Osteoblast (primary cell): ENCODE measurements at places on chromosomes 1 and 21. TPM values are rescaled to one million over a fixed set of nuclear protein-coding genes. Genes with fewer than 3 reads are reported as not detected.

Gene PTAFR
- total RNA-seq = under 0.01 TPM in 2 replicates

Gene TAF1A
- total RNA-seq = 8.5 and 9.4 TPM in 2 replicates

Gene S1PR1
- total RNA-seq = 25.7 and 27.1 TPM in 2 replicates

Gene TFAP2E
- total RNA-seq = under 0.01 and 0.29 TPM in 2 replicates

Gene PLA2G4A
- 10.0 and 12.3 TPM in 2 replicates for total RNA-seq

Gene PLEKHN1
- total RNA-seq = 0.36 and 0.88 TPM in 2 replicates

Gene PTPRC
- total RNA-seq = under 0.01 and 1.1 TPM in 2 replicates

- peak; percentile 97 for DNase-seq
- no peaks in the 10 kb centered on the region for H3K36me3 ChIP-seq
- H3K27me3 ChIP-seq = no peaks in the 10 kb centered on the region
- H3K4me3 ChIP-seq = no peak overlapping the region
These were observed 1.3 kb downstream of the SH2D2A start for GRCh38 chr1:156815307-156815826.

- peaks cover 12% of the 10 kb centered on the region for H3K4me1 ChIP-seq
- no peak overlapping the region for H3K4me3 ChIP-seq
- no peaks in the 10 kb centered on the region for H3K36me3 ChIP-seq
- peak overlapping the region; percentile 91 for H3K27ac ChIP-seq
These were observed 21.9 kb downstream of the RGS2 start for GRCh38 chr1:192830595-192831246.

DNA sequence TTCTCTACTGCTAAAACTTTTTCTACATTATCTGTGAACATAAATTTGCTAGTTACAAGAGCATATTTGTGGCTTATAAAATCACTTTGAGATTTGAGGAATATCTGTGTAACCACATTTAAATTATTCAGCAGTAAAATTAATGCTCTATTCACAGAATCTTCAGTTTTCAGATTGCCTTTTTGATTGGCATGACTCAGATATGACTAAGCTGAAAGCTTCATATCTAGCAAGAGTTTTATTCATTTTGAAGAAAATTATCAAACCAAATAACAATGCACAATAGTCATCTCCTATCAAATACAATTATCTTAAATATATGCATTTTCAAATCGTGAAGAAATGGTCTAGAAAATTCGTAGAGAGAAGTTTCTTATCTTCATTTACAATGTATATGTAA, 1498.2 kb upstream of the B3GALT2 start:
- H3K27me3 ChIP-seq = no peaks in the 10 kb centered on the region
- H3K27ac ChIP-seq = no peak overlapping the region
- DNase-seq = no peak
- H3K4me1 ChIP-seq = no peaks in the 10 kb centered on the region
- no peak overlapping the region for H3K4me3 ChIP-seq

DNA sequence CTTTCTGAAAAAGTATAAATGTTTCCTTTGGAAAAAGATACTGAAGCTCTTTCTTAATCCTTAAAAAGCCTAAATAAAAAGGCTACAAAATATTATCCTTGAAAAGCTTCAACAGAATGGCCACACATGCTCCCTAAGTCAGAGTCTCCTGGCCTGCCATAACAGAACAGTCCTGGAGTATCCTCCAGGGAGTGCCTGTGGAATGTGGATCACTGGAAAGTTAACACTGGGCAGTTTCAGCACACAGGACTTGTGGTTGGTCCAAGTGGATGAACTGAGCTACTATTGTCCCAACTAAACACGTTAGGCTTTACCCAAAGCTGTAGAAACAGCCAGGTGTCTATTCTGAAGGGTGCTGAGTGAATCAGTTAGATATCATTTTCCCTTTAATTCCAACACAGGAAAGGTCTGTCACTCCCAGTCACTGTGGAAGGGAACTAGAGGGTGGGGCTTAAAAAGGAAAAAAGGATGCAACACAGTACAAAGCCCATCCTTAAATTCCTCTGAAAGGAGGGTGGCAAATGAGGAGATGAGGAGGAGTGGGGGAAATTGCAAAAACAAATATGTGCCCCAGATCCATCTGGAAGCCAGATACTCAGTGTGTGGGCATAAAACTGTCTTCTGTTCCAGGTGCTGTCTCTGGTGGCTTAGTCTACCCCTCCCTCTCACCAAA, 196.3 kb upstream of the SPAG17 start:
- H3K4me1 ChIP-seq = no peaks in the 10 kb centered on the region
- no peaks in the 10 kb centered on the region for H3K36me3 ChIP-seq
- H3K27ac ChIP-seq = no peak overlapping the region
- peak; percentile 36 for DNase-seq
- no peak overlapping the region for H3K4me3 ChIP-seq

DNA sequence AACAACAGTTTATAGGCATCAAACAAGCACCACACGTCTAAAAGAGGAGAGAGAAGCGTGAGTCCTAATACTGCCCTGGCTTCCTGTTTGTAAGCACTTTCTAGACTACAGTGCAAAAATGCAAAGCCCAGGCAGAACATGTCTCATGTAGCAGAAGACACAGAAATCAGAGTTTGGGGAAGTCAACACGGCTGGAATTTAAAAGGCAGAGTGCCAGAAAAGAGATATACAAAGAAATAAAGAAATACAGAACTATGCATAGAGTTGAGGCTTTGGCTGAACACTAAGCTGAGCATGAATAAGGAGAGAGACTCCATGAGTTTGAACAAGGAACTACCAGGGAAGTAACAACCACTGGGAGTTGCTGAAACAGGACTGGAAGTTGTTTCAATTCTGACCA, 566.6 kb upstream of the NR5A2 start:
- no peaks in the 10 kb centered on the region for H3K27me3 ChIP-seq
- DNase-seq = no peak
- no peaks in the 10 kb centered on the region for H3K4me1 ChIP-seq
- H3K27ac ChIP-seq = no peak overlapping the region

DNA sequence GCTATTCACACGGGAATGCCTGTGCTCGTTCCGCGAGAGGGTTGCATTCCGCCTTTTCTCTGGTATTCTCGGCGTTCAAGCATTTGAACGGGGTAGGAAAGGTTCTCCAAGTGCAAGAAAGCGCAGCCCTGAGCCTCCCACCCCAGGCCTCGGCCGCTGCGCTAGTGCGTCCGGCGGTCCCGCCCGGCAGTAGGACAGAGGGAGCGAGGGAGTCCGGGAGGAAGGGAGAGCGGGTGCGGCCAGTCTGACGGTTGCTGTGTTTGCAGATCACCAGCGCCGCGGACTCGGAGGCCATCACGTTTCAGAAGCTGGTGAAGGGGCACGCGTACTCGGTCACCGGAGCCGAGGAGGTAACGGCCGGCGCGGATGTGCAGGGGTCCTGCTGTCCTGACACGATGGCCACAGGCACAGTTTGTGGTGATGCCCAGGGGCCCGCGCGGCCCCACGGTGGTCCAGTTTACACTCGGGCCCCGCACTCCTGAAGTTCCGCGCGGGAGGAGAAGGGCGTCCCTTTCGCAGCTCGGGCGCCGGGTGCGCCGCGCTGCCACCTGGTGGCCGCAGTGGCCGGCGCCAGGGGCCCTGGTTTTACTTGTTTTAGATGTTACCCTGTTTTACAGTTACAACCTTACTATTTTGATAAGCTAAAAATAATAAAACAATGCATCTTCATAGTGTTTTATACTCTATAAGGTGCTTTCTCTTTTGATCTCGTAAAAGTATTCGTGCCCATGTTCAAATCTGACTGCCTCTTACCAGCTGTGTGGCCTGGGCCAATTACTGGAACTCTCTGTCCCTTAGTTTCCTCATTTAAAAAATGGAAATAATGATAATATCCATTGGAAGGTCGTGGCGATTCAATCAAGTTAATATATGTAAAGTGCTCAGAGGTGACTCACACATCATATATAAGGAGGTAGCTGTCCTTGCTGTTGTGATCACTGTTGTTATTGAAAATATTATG, 36.7 kb downstream of the CAPN2 start:
- DNase-seq = peak; percentile 94
- no peaks in the 10 kb centered on the region for H3K27me3 ChIP-seq
- peaks cover 81% of the 10 kb centered on the region for H3K36me3 ChIP-seq
- peak overlapping the region; percentile 52 for H3K4me3 ChIP-seq
- peak overlapping the region; percentile 47 for H3K27ac ChIP-seq
- H3K4me1 ChIP-seq = peaks cover 27% of the 10 kb centered on the region

GRCh38 chr1:184824691-184825323, 70.1 kb upstream of the EDEM3 start:
- H3K27ac ChIP-seq = no peak overlapping the region
- H3K27me3 ChIP-seq = no peaks in the 10 kb centered on the region
- H3K4me1 ChIP-seq = peaks cover 16% of the 10 kb centered on the region
- H3K4me3 ChIP-seq = no peak overlapping the region

- peaks cover under 1% of the 10 kb centered on the region for H3K27me3 ChIP-seq
- H3K27ac ChIP-seq = no peak overlapping the region
- H3K36me3 ChIP-seq = no peaks in the 10 kb centered on the region
- DNase-seq = peak; percentile 99
These were observed 61.6 kb downstream of the SLX9 start for GRCh38 chr21:45001134-45002095.

DNA sequence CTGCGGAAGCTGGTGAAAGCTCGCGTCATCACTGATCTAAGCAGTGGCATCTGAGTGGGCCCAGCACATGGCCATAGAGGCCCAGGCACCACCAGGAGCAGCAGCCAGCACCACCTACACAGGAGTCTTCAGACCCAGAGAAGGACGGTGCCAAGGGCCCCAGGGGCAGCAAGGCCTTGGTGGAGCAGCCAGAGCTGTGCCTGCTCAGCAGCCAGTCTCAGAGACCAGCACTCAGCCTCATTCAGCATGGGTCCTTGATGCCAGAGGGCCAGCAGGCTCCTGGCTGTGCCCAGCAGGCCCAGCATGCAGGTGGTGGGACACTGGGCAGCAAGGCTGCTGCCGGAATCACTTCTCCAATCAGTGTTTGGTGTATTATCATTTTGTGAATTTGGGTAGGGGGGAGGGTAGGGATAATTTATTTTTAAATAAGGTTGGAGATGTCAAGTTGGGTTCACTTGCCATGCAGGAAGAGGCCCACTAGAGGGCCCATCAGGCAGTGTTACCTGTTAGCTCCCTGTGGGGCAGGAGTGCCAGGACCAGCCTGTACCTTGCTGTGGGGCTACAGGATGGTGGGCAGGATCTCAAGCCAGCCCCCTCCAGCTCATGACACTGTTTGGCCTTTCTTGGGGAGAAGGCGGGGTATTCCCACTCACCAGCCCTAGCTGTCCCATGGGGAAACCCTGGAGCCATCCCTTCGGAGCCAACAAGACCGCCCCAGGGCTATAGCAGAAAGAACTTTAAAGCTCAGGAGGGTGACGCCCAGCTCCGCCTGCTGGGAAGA, 3.2 kb upstream of the ARTN start:
- peak overlapping the region; percentile 37 for H3K27ac ChIP-seq
- peaks cover 18% of the 10 kb centered on the region for H3K36me3 ChIP-seq
- H3K27me3 ChIP-seq = no peaks in the 10 kb centered on the region
- peak; percentile 76 for DNase-seq
- peaks cover 20% of the 10 kb centered on the region for H3K4me1 ChIP-seq

DNA sequence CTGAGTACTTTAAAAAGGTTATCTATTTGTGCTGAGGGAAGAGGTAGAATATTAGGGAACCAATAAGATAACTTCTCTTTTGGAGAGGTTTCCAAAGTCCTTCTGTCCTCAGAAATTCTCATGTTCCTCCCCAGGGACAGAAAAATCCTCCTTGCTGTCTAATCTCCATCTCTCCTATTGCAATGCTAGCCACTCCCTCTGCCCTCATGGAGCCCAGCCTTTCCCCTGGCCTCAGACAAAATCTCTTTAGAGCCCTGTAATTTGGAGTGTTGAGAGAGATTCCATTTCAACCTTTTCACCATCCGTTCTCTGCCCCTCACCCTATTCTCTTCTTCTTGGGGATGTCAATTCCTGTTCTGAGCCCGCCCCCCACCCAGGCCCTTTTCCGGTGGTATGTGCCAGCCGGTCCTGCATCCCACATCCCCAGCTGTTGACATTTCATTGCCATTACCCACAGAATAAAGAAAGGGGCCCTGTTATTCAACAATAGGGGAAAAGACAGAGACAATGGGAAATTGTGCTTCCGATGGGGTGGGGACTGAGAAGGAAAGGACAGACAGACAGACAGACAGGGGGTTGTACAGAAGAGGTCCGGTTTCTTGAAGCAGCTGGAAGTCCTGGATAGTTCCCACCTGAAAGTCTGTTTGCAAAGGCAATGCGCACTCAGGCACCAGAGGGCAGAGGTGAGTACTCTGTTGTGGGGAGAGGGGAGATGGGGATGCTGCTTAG, at the start of gene HAPLN2:
TSS of gene HAPLN2 (plus strand) at position 563 of the 729 bp plus-strand sequence. CDS start 4,076 bp downstream, outside the sequence.
- H3K4me3 ChIP-seq = no peak within 1 kb of the TSS
- no peak for DNase-seq
- peaks cover 8% of the 10 kb centered on the region for H3K4me1 ChIP-seq
- no peak within 1 kb of the TSS for H3K27ac ChIP-seq
- no peaks in the 10 kb centered on the region for H3K36me3 ChIP-seq
- H3K27me3 ChIP-seq = peaks cover 49% of the 10 kb centered on the region

DNA sequence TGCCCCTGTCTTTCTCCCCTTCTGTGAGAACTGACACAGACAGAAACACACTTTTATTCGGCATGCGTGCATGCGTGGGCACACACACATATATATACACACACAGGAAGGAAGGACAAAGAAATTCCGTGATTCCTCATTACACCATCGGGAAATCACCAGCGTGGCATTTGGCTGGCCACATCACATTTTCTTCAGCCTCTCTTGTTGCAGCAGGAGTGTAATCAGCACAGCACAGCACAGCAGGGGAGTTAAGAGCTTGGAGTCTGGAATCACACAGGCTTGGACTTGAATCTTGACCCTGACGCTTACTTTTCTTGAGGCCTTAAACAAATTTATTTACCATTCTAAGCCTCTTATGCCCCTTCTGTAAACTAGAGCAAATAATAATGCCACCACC, 45.3 kb upstream of the EPHA8 start:
- no peak for DNase-seq
- H3K4me3 ChIP-seq = no peak overlapping the region
- no peak overlapping the region for H3K27ac ChIP-seq

- no peak overlapping the region for H3K4me3 ChIP-seq
- H3K36me3 ChIP-seq = no peaks in the 10 kb centered on the region
- no peaks in the 10 kb centered on the region for H3K27me3 ChIP-seq
These were observed 239.3 kb downstream of the SIPA1L2 start for GRCh38 chr1:232390590-232390989.

DNA sequence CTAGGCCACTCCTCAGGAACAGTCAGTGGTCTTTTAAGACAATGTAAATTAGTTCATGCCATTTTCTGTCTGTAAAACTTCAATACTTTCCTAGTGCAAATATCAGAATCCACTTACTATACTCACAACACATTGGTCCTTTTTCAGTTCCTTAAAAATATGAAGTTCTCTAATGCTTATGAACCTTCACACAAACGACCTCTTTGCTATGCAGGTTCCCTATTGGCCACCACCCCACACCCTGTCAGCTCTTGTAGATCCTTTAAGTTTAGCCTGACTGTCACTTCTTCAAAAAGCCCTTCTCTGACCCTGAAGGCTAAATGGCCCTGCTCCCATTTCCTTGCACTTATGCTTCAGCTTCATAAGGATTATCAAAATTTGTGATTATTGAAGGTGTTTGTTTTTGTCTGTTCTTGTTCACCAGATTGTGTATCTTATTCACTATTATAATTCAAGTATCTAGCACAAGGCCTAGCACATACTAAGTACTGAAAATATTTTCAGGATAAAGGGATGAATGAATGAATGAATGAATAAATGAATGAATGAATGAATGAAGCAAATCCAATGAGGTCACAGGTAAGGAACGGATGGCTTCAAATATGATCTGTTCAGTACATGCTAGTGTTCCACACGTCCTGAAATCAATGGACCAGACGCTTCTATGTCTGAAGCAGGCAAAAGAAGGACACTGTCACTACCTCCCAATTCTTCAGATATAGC, 373.9 kb downstream of the VAV3 start:
- H3K36me3 ChIP-seq = no peaks in the 10 kb centered on the region
- H3K27me3 ChIP-seq = no peaks in the 10 kb centered on the region
- no peak for DNase-seq
- no peak overlapping the region for H3K4me3 ChIP-seq
- H3K27ac ChIP-seq = no peak overlapping the region
- H3K4me1 ChIP-seq = no peaks in the 10 kb centered on the region
